ENCODE measurements at places on chromosomes 16 and 17.
A peak's percentile ranks its signal among the peaks of the same experiment; 100 is the strongest.

- peak; percentile 67 for DNase-seq
Observed at GRCh38 chr17:68782789-68783188, 172.4 kb downstream of the ABCA8 start.

DNA sequence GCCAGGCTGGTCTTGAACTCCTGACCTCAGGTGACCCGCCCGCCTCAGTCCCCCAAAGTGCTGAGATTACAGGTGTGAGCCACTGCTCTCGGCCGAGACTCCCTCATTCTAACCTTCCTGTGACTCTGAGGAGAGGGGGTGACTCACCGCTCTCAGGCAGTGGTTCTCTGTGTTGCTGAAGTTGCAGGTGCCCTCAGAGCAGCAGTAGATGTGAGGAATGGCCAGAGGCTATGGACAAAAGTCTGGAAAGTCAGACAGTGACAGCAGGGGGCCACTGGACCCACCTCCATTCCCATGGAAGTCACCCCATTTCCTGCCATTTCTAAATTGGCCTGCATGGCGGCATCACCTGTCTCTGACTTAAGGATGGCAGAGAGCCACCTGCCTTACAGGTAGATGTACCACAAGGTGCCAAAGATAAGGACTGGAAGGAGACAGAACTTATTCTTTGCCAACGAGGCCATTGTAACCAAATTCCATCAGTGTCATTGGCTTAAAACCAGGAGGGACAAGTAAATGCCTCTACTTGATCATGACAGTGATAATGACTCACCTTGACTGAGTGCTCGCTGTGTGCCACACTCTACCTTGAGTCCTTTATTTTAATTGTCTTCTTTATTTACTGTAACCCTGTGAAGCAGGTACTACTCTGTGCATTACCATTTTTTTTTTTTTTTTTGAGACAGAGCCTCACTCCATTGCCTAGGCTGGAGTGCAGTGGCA, 15.3 kb upstream of the CNOT1 start:
- DNase-seq = no peak

DNA sequence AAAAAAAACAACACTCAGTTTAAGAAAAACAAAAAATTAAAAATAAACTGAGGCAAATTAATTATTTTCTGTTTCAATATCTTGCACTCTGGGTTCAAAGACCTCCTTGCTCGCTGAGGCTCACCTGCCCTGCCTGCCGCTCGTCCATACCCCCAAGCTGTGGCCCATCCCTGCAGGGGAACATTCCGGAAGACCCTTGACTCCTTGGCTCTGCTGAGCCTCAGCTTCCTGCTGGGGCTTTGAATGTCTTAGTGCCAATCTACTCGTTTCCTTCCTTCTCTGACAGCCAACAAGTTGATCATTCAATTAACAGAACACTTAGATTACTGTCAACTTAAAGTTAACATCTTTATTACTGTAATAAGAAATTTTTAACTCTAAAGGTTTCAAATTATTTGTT, 24.3 kb downstream of the G6PC1 start:
- DNase-seq = no peak

DNA sequence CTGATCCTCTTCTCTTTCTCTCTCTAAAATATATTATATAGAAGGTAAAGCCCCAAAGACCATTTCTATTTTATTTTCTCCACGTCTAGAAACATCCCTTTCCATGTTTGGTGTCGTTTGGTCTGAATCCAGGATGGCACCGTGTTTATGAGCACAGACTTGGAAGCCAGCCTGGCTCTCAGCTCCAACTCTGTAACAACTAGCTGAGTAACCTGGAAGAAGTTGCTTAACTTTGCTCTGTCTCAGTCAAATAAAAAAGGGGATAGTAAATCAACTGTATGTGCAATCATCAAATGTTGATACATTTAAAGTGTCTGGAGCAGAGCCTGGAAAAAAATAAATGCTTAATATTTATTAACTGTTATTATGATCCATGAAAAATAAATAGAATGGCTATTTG, 249.8 kb upstream of the MAF start:
- DNase-seq = no peak

- DNase-seq = no peak
Observed at GRCh38 chr17:56913000-56913311, 893 bp downstream of the TRIM25 start.

DNA sequence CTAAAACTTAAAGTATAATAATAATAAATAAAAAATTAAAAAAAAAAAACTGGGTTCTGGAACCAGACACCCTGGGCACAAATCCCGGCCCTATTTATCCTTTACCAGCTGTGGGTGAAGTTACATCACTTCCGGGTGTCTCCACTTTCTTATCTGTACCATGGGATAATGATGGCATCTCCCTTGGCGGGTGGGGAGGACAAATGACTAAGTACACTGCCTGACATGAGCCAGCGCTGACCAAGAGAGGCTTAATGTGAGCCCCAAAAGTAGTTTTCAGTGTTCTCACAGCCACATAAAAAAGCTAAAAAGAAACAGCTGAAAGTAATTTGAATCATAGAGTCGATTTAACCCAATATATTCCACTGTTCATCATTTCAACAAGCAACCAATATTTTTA, 424.9 kb downstream of the SOX9 start:
- DNase-seq = no peak

GRCh38 chr16:50555952-50556673, 7.9 kb downstream of the NKD1 start:
- no peak for DNase-seq

Data from fibroblast of skin of left biceps (primary cell).